ENCODE measurements at places on chromosomes 7 and 10. TPM values are rescaled to one million over a fixed set of nuclear protein-coding genes. Genes with fewer than 3 reads are reported as not detected.

RHBDD2 gene
- total RNA-seq: 14.3 TPM

OLAH gene
- under 0.01 TPM for total RNA-seq

ALOX5 gene
- total RNA-seq: not detected

PLOD3 gene
- total RNA-seq: 93.2 TPM

UTF1 gene
- total RNA-seq: not detected

EFCAB10 gene
- total RNA-seq: not detected

HOXA6 gene
- total RNA-seq: 8.8 TPM

HOXA9 gene
- 15.2 TPM for total RNA-seq

LIPN gene
- not detected for total RNA-seq

STAG3 gene
- 1.6 TPM for total RNA-seq

MRLN gene
- total RNA-seq: not detected

PTPRE gene
- 1.2 TPM for total RNA-seq

DCLRE1A gene
- 4.0 TPM for total RNA-seq

ZNF425 gene
- total RNA-seq: 2.2 TPM

GNB2 gene
- 108 TPM for total RNA-seq

LGI1 gene
- not detected for total RNA-seq

MARVELD1 gene
- total RNA-seq: 39.9 TPM

HOXA1 gene
- 1.4 TPM for total RNA-seq

GPR158 gene
- total RNA-seq: 0.20 TPM

HPS1 gene
- 38.2 TPM for total RNA-seq

LIPM gene
- not detected for total RNA-seq

STYXL1 gene
- 26.8 TPM for total RNA-seq

KIF11 gene
- total RNA-seq: 21.7 TPM

SPDYE16 gene
- not detected for total RNA-seq

IGFBP3 gene
- 65.5 TPM for total RNA-seq

CUBN gene
- 2.9 TPM for total RNA-seq

BTBD16 gene
- total RNA-seq: not detected

PDZD7 gene
- 0.37 TPM for total RNA-seq
